ENCODE measurements at places on chromosomes 3 and 15.

- no peak for DNase-seq
Measured at GRCh38 chr3:172604895-172605646, 81.8 kb upstream of the TNFSF10 start.

- DNase-seq = no peak
Measured at GRCh38 chr3:2921903-2922302, 188.3 kb downstream of the IL5RA start.

- DNase-seq = no peak
Measured at GRCh38 chr3:174409086-174409743, 449.9 kb upstream of the NAALADL2 start.

DNA sequence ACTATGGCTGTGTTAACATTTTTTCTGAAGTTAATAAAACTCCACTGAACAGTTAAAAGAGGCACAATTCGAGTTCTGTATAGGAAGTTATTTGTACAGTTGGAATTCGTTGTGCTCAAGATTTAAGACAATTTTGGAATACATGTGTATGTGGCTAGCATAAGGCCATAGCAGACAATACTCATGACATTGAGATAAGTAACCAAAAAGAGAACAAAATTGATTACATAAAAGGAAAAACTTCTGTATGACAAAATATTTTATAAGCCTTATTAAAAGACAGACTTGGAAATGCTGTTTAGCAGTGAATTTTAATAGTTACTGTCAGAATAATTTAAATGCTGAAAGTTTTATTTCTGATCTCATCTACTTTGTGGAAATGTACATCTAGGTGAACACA lies 17.7 kb upstream of the EDEM1 start:
- DNase-seq = no peak

GRCh38 chr3:177295116-177295515 lies 97.8 kb upstream of the TBL1XR1 start:
- DNase-seq = no peak

- DNase-seq = no peak
Measured at GRCh38 chr3:48428572-48429316, 1.1 kb downstream of the PLXNB1 start.

DNA sequence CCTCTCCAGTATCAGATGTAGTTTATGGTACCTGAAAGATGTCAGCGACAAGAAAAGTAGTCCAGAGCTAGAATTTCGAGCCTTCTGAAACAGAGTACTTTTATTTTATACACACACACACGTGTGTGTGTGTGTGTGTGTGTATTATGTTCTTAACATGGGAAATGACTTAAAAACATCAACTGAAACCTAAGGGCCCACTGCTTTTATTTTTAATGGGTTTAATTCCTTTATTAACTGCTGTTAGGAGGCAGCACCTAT lies 1.9 kb downstream of the TCF12 start:
- DNase-seq = no peak

DNA sequence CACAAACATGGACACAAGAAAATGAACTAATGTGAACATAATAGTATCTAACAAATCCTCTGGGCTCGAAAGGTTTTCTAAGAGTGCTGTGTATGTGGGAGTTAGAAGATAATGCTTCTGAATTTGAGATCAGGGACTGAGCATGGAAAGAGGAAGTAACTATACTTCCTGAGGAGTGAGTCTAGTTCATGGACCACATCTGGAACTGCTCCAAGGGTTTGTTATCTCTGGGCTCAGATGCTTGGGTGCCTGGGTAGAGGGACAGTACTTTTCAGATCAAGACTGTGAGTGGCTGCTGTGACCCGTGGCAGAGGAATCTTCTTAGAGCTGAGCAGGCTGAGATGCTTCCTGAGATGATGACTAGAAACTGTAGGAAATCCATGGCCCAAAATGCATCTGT lies 28.5 kb downstream of the TBC1D23 start:
- no peak for DNase-seq

GRCh38 chr3:51773529-51774056 lies 5.4 kb downstream of the IQCF6 start:
- DNase-seq = no peak

DNA sequence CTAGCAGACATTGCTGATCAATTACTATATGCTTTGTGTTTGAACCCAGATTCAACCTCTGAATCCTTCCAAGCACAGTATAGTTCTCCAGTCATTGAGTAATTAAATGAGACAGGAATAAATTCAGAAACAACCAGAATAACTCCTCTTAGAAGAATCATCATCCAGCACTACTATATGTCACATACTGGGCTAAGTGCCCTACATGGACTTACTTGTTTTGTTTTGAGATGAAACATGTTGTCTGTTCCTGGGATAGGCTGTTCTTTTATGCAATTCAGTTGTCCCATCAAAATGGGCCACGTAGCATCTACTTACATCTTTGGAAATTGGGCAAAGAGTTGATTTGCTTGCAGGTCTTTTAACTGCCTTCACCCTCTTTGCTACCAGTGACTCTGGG lies 365.5 kb upstream of the SUCLG2 start:
- no peak for DNase-seq

DNA sequence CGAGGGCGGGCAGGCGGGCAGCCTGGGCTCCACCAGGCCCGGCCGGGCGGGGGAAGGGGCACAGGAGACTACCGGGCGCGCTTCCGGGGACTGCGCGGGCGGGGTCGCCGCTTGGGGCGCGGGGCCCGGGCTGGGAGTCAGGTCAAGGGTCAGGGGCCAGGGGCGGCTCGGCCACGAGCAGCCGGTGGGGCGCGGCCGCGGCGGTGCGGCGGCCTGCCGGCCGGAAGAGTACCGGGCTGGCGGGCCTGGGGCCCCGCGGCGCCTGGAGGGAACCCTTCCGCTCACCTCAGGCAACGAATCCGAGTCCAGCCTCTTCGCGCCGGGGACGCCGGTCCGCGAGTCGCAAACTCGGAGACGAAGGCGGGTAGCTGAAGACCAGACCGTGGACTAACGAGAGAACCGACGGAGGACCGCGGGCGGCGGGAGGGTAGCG lies 225 bp downstream of the RHOA start:
- no peak for DNase-seq

DNA sequence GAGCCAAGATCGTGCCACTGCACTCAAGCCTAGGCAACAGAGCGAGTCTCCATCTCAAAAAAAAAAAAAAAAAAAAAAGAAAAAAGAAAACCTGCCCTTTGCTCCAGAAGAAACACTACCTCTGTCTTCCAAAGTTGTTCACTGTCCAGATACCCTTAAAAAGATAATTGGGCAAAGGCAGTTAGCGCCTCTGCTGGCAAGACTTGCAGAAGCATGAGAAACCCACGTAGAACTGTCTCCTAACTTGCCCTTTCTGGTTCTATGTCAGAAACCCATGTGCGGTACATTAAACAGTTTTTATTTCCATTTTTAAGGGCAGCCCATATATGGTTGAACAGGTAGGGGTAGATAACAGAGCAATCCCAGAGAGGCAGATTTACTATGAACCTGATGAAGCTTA lies 1026.4 kb downstream of the ROBO2 start:
- no peak for DNase-seq

DNA sequence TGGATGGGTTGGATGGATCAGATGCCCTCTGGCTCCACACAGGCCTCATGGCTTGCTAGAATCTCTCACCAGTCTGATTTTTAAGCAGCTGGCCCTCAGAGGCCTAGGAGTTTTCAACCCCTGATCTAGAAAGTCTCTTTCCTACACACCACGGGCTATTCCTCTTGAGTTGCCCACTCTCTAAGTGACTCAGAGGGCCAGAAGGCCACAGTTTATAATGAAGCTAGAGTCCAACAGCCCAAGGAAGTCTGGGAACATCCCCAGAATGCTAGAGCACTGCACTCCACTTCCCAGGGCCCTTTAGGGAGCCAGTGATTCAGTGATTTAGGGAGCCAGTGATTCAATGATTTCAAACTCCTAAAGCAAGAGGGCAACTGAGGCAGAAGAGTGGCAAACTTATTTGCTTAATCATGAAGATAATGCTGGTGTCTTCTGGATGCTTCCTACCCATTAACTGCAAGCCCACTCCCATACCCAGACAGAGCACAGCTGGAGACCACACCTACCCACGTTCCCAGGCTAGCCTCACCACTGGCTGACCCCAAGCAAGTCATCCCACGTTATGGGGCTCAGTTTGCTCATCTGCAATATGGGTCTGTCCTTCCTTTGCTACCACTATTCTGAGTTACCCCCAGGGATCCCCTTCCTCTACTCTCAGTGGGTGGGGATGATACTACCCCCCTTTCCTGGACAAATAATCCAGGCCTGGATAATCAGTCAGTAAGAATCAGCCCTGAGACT lies 36.7 kb downstream of the ABTB1 start:
- no peak for DNase-seq

DNA sequence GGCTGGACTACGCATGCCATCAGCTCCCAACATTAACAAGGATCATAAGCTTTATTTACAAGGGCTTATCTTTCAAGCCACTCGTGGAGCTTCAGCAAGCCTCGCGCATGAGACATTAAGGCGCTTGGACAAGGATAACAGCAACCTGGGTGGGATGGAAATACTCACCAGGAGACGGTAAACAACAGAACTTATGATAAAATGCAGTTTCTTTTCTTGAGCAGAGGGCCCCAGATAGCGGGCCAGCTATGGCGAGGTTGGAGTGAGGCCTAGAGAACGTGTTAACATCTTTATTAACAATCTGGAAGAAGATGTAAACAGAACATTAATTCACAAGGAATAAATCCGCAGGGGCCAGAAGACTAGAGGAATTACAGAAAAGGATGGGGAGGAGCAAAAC lies 158.2 kb downstream of the NTRK3 start:
- no peak for DNase-seq

DNA sequence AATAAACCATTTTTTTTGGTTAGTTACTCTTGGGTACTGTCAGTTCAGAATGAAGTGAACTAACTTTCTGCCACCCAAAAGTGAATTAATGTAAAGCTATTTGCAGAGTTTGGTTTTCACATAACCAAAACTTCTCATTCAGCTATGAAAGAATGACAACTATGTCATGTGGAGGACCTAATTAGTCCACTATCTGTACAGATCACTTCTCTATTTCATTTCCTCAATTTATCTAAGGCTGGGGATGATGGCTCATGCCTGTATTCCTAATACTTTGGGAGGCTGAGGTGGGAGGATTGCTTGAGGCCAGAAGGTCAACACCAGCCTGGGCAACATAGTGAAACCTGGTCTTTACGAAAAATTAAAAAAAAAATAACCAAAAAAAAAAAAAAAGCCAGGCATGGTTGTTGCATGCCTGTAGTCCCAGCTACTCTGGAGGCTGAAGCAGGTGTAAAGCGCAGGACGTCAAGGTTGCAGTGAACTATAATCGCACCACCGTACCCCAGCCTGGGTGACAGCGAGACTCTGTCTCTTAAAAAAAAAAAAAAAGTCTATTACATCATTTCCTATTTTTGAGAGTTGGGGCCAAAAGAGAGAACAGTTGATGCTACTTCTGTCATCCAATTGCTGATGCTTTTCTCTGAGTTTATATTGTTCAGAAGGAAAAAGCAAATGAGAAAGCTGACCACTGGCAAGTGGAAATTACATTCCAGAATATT lies 8.7 kb downstream of the HYPK start:
- DNase-seq = no peak

DNA sequence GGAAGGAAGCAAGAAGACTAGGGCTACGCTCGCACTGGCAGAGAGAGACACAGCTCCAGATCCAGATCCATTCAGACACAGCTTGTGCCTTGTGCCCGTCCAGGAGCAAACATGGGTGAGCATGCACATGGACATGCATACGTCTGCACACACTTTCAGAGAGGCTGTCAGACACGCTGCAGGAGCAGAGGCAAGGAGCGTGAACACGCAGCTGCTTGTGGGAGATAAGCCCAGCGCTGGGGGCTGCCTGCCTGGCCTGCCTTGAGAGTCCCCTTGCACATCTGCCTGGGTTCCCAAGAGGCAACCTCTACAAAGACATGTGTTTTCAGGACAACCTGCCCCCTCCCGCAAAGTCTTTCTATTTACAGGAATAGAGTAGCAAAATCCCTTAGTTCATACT lies 13.6 kb upstream of the BAHD1 start:
- DNase-seq = no peak

- no peak for DNase-seq
Measured at GRCh38 chr3:46368569-46368968, 2.2 kb upstream of the CCR5 start.

- no peak for DNase-seq
Measured at GRCh38 chr15:101318839-101319238, 23.8 kb upstream of the SNRPA1 start.

- DNase-seq = no peak
Measured at GRCh38 chr15:59439576-59439975, 1.6 kb downstream of the FAM81A start.

DNA sequence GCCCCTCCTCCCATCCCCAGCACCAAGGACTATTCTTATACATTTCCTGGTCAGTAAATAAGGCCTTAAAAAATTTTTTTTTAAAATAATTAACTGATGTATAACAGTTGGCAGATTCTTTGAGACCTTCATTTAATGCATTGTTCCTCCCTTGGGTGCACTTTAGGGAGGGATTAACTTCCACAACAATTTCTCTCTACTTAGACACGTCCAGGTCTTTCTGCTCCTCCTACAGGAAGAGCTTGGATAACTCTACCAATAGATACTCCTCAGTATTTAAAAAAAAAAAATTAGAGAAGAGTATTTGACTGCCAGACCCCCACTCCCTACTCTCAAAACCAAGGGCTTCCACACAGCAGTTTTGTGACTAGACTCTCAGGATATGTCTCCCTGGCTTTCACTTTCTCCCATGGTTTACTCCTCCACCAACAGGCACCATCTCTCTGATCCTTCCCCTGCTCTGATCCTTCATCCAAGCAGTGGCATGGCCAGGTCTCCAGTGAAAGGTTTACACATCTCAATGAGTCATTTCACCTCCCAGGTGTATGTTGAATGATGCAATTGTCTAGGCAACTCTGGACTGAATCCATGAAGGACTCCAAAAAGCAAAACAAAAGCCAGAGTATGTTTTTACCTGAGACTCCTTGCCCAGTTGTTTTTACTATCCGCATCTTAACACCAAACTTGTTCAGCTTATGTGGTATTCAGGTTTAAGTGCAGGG lies 7.4 kb downstream of the ZIC4 start:
- no peak for DNase-seq

GRCh38 chr15:92944946-92945521 lies 44.9 kb downstream of the CHD2 start:
- DNase-seq = no peak

Data from skeletal muscle cell (primary cell).